D721Med (cell line): ENCODE measurements at places on chromosomes 12 and 14.

DNA sequence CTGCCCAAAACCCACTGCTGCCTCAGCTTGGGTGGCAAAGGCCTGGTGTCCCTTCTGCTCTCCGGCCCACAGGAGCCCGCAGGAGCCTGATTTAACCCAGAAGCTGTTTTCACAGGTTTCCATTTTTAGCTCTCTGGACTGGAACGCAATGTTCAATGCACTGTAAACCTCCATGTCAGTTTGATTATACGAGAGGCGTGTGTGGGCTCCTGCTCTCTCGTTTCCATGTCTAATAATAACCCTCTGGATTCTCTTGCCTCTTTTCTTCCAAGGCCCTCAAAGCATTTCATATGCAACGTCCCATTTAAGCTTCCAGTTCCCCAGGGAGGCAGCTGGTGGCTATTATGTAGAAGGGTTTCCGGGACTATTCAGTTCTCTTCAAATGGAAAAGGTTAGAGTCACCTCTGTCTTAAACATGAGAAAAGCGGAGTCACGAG lies 161.1 kb downstream of the SUDS3 start:
- no peak for DNase-seq

DNA sequence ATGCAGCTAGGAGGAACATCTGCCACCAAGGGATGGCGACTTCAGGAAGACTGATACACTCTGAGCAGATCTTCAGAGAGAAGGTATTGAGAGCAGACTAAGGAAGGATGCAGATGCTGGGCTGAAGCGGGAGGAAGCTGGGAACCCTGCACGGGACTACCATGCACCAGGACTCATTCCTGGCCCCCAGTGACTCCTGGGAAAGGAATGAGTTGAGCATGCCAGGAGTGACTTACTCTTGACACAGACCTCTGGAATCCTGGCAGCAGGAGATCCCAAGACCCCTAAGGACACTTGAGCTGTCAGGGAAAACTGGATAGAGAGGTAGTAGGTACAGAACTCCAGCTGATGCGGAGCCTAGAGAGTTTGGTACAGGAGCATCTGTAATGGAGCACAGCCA lies 336.1 kb downstream of the RPS29 start:
- DNase-seq = no peak

DNA sequence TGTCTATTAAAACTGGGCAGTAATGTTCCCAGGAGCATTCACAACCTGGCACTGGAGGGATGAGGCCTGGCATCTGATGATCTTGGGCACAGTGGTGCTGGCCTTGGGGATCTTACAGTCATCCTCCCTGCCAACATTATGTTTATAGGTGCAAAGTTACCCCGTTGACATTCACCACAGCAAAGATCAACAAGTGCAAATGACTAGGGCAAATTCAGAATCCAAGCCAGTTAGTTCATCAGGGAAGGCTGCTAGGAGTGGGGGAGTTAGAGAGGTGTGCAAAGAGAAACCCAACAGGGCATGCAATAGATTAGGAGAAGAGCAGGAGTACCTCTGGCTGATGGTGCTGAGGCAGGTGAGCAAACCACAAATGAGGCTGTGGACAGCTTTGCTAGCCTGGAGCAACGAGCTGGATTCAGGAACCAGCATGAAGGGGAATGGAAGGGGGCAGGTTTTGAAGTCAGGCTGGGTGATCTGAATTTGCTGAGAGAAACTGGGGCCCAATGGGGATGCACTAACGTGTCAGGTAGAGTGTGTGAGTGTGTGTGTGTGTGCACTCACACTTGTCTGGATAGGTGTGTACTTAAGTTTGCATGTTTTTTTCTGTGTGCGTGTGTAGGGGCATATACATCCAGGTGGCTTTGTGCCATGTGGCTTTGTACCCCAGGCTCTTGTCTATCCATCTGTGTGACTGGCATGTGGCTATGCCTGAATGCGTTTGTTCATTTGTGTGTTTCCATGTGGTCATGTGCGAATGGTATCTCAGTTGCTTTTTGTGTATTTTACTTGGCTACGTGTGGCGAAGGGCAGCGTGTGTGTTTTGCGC lies 1.6 kb downstream of the CISTR start:
- no peak for DNase-seq

- DNase-seq = no peak
Observed at GRCh38 chr14:87896393-87897380, 96.3 kb downstream of the GALC start.

- DNase-seq = no peak
Observed at GRCh38 chr14:51507511-51507905, 144.2 kb upstream of the FRMD6 start.

- no peak for DNase-seq
Observed at GRCh38 chr14:35335388-35336092, 43.4 kb downstream of the PSMA6 start.

DNA sequence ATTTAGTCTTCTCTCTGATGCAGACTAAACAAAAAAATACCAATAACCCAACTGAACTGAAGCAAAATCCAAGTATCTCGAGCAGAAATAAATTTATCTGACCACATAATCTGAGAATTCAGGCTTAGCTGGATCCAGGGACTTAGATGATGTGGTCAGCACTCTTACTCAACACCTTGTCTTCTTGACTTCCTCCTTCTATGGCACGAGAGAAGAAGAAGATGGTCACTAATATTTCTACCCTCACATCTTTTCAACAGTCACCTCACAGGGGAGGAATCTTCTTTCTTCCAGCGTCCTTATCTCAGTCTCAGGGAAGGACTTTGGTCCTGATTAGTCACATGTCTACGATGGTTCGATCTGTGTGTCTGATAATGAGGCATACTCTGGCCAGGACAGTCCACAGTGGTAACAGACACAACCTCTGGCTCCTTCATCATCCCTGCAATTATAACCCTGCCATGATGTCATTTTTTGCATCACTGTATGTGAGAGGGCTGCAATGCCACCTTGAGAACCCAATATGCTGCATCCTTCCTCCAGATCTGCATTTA lies 15.8 kb downstream of the RGS6 start:
- no peak for DNase-seq

DNA sequence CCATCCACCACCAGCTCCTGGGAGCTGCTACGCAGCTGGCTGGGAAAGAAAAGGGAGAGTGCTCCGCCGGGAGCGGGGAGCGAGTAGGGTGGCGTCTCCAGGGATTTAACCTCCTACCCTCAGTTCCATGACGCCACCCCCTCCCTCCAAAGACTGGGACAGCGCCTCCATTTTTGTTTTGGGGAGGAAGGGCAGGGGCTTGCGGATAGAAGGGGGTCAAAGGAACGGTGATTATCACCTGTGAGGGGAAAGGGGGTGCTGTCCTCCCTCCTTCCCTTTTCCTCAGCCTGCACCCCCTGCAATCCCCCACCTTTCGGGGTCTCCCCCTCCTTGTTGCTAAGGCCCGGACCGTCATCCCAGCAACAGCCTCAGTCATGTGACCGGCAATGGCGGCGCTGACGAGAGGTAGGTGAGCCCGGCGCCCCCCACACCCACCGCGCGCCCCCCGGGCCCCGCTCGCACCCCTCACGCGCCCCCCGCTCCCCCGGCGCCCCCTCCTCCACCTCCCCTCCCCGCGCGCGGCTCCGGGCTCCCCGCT lies at the start of gene DTX3:
Gene DTX3, plus strand, starts transcription at position 371 of the 538 bp plus-strand sequence. CDS start 1,694 bp downstream, outside the sequence.
- DNase-seq = no peak

DNA sequence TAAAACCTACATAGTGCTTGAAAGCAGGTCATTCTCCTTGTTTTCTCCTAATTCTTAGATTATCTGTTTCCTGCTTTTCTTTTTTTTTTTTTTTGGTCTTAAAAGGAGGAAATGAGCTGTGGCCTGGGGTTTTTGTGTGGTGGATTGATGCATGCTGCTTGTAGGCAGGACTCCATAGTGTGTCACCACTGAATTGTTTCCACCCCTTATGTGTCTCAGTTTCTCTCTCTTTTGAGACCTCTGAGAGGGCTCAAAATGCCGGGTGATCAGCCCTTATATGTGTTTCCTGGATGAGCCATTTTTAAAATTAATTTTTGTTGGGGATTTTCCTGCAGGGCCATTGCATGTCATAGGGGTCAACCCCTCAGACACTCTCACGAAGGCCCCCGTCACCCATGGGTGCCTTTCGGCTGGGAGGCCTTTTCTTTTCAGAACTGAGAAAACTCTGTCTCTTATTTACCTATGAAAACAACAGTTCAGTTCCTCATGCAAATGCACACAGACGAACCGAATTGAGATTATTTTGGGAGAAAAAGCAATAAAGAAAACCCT lies 32.0 kb upstream of the LRRK2 start:
- no peak for DNase-seq

DNA sequence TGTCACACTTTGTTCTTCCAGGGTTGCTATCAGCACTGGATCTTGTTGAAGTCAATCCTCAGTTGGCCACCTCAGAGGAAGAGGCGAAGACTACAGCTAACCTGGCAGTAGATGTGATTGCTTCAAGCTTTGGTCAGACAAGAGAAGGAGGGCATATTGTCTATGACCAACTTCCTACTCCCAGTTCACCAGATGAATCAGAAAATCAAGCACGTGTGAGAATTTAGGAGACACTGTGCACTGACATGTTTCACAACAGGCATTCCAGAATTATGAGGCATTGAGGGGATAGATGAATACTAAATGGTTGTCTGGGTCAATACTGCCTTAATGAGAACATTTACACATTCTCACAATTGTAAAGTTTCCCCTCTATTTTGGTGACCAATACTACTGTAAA lies 23.7 kb downstream of the VTI1B start:
- no peak for DNase-seq

DNA sequence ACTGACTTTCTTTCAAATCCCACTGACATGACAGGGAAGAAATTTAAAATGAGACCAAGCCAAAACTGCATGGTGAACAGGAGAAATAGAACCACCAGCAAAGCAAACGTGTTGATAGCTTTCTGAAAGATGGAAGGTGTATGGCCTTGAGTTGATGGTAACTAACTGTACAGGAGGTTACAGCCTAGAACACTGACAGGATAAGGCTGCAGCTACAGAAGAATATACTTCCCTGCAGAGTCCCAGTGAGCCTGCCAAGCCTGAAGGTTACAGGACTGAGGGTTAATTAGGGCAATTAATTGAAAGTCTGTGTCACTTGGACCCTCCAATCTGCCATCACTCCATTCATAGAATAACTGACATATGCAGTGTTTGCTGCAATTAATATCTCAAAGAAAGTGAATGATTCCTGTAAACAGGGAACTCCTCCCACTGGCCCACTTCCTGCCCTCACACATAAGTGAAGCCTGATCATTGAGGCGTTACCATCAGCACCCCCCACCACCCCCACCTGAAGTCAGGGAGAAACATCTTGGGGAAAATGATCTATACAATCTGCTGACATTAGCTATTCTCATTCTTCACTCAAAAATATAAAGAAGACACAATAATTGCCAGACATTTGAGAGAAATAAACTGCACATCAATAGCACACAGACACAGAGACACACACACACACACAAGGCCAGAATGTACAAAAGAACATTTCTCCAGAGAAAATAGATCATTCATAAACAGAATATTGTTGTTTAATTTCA lies 73.4 kb downstream of the GTF2A1 start:
- no peak for DNase-seq

DNA sequence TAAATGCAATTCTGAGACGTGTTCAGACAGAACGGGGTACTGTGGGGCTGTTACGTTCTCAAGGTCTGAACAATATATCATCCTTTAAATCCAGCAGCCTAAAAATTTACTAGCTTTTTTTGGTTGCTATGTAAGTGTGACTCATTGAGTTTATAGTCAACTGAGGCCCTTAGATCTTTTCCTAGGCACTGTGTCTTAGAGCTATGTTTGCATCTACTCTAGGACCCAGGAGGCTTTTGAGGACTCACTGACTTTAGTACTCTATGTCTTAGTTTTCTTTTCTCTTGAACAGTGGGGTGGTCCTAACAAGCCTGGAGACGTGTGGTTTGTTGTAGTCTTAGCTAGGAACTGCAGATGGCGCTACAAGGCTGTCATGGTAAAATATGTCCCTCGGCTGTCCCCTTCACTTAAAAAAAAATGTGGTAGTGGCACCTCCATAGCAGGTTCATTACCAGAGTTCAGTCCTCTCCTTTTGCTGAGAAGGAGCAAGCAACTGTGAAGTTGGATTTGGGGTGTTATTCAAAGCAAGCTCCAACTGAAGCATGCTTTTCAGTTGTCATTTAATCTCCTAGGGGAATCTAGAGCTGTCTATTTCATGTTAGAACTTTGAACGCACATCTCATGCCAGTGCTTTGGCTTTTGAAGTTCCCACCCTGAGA lies 8.7 kb upstream of the SPATS2 start:
- no peak for DNase-seq

DNA sequence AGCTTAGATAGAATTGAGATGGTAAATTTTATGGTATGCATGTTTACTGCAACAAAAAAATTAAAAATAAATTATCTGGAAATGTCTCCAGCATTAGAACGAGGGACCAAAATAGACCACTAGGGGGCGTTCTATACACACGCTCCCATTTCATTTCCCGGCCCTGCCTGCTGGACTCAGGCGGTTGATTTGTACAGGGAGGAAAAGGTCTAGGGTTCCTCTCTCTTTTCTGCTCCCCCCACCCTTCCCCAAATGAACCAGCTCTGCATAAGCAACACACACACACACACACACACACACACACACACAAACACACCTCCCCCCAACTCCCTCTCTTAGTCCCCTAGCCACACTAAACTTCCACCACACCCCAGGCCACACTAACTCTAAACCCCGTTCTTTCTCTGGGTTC lies 7.8 kb upstream of the DTX1 start:
- DNase-seq = no peak

GRCh38 chr12:97005174-97005573 lies 98.1 kb downstream of the NEDD1 start:
- DNase-seq = no peak
